T-helper 17 cell (primary cell): ENCODE measurements at places on chromosomes 3 and 15.

- no peak for DNase-seq
These were observed 97.2 kb upstream of the C3orf80 start for GRCh38 chr3:160128056-160128455.

GRCh38 chr15:47726399-47726823 lies 9.1 kb downstream of the SEMA6D start:
- DNase-seq: no peak

DNA sequence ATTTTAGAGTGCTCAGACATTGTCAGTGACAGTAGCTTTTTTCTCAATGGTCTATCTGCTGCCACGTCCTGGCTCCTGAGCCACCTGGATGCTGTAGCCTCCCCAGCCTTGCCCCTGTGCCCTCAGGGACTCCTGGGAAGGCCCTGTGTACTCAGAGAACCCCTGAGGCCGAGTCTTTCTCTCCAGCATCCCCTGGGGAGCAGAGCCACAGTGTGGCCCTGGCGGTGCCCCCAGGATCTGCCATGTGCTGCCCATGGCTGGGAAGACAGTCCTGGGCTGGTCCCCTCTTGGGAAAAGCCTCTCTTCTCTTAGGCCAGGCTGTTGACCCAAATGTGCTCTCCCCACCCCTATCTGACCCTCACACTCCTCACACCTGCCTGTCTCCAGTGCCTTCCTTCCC lies 5.0 kb downstream of the MYD88 start:
- DNase-seq: no peak

GRCh38 chr3:99084156-99084555 lies 182.7 kb upstream of the DCBLD2 start:
- no peak for DNase-seq

GRCh38 chr3:10775828-10776227 lies 40.2 kb upstream of the SLC6A11 start:
- DNase-seq: no peak

DNA sequence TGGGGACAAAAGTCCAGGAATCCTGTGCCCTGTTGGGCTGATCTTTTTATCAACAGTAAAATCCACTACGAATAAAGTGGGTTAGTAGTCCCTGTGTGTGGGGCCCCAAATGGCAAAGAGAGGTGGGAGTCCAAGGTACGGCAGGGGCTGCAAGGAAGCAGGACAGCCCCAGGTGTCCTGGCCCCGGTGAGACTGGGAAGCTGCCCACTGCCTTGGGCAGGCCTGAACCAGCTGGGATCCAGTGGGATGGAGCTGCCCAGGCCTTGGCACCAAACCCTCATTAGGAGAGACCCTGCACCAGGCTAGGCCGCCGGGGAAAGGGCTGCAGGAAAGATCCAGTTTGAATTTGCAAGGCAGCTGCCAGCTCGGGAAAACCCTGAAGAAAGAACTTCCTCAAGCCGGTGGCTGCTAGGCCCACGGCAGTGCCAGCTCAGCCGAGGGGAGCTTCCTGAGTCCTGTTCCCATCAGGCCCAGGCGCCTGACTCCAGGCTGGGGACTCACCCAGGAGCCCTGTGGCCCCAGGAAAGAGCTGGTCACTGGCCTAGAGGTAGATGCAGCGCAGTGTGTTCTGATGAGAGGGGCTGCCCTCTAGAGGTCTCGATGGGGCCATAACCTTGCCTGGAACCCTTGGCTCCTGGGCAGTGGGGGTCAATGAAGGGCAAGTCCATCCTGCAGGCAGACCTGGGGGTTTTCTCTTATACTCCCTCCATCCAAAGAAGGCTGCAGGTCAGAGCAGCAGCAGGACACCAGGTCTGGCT lies 14.4 kb upstream of the GNAI2 start:
- no peak for DNase-seq

GRCh38 chr3:68483041-68483440 lies 449.3 kb downstream of the TAFA4 start:
- DNase-seq: no peak

DNA sequence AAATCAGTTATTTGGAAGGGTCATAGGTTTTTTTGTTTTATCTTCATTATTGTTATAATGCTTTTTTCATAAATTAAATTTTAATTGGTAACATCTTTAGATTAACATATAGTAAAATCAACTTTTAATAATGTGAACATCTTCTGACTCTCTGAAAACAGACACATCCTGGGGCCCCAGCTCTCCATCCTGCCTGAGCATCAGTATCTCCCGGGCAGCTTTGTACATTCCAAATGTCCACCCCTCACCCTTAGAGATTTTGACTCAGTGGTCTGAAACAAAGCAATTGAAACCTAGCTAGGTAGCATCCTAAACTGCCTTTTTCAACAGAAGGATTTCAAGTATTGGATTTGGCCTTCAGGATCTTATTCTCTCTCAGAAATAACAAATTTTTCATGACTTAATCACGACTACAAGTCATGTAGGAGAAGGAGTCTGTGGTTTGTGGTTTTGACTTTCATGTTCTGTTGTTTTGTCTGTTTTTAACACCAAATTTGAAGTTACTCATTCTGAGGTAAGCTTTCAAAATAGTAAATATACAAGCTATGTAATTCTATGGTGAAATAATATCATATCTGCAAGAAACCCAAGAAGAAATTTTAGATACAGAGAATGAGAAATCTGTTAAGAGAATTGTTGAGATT lies 147.3 kb upstream of the UBE2E2 start:
- DNase-seq: no peak

DNA sequence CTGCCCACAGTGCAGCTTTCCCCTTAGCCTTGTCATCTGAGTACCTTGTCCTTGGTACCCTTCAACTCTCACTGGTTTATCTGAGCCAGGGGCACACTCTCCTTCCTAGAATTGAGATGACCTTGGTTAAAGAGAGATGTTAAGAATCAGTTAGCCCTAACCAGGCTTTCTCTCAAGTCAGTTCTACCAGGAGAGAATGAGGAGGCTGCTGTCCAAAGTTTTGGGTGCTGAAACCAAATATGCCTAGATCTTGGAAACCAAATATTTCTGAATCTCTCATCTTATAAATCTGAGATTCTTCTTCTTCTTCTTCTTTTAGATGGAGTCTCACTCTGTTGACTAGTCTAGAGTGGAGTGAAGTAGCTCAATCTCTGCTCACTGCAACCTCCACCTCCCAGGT lies 12.0 kb upstream of the CTXND1 start:
- no peak for DNase-seq

GRCh38 chr3:196193133-196193735 lies 18.0 kb downstream of the ZDHHC19 start:
- DNase-seq: no peak

- no peak for DNase-seq
These were observed 192.3 kb downstream of the THRB start for GRCh38 chr3:24302396-24302795.

- no peak for DNase-seq
These were observed 635.6 kb upstream of the TBL1XR1 start for GRCh38 chr3:177832880-177833279.

- no peak for DNase-seq
These were observed 11.0 kb downstream of the POMGNT2 start for GRCh38 chr3:43094851-43095250.

DNA sequence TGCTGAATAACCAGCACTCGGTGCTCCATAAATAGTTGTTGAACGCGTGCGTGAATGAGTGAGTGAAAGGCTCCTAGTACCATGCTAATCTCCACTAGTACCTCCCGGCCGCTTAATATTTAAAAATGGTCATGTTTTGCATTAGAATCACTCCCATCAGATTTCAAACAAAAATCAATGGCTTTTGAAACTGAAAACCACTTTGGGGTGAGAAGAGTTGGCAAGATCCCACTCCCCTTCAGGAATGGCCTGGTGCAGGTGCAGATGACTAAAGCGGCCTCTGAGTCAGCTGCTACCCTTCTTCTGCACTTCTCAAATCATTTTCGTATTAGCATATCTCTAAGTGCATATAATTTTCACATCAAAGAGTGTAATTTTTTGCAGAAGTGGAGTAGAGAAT lies 425.3 kb upstream of the PROK2 start:
- no peak for DNase-seq

- no peak for DNase-seq
These were observed 108.4 kb downstream of the LSM3 start for GRCh38 chr3:14286887-14287500.

- DNase-seq: no peak
These were observed 29.1 kb downstream of the ANKRD28 start for GRCh38 chr3:15768421-15769255.

- no peak for DNase-seq
These were observed 12.6 kb downstream of the KAT2B start for GRCh38 chr3:20052851-20053250.

- no peak for DNase-seq
These were observed 87.3 kb upstream of the C15orf61 start for GRCh38 chr15:67433495-67434099.

GRCh38 chr3:76231258-76231657 lies 445.9 kb upstream of the ZNF717 start:
- DNase-seq: no peak

DNA sequence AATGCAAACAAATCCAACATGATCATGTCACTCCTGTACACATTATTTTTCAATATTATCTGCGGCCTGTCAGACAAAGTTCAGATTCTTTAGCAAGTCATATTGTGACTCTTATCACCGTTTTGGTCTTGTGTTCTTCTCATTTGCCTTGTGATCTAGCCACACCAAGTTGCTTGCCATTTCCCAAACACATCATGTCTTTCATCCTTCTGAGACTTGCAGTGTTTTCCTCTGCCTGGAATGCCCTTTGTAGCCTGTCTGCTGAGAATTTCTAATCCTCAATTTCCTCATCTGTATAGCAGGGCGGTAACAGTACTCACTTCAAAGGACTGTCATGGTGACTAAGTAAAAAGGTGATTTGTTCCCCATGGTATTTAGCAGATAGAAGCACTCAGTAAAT lies 135.0 kb downstream of the GREM1 start:
- no peak for DNase-seq

DNA sequence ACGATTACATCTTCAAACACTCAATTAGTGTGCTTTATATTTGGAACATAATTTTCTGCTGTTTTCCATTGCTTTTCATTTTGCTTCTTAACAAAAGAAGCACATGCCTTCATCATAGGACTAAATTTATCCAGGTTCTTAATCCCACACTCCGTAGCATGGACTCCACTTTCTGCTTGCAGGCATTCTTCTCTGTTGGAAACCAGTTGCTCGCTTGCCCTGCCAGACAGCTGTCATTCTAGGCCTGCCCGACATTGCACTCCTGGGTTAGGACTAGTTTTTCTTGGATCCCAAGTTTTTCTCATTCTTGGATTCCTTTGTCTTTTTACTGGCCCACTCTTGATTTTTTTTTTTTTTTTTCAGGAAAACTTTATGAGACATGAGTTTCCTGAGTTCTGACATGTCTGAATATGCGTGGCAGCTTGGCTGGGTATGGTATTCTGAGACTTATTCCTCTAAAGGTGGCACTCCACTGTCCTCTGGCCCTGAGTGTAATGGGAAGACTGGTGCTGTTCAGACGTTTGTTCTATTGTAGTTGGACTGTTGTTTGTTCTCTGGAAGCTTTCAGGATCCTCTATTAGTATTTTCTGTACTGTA lies 6.3 kb upstream of the ATP1B3 start:
- no peak for DNase-seq

GRCh38 chr3:64345371-64345770 lies 120.1 kb upstream of the PRICKLE2 start:
- DNase-seq: no peak

DNA sequence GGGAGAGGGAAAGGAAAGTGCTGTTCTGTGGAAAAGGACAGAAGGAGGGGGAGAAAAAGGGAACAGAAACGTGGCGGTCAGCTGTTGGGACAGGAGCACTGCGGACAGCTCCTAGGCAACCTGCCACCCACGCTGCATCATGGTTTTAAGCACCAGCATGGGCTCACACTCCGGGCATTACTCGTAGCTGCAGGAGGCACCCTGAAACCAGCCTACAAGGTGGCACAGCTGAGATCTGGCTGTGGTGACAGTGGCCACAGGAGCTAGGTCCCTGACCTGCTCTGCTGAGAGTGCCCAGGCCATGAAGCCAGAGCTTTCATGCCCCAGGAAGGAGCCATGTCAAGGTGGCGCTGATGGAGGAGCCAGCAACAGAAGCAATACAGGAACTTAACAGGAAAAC lies 161.4 kb upstream of the ST8SIA2 start:
- no peak for DNase-seq

- no peak for DNase-seq
These were observed 48.7 kb downstream of the PRKAR2A start for GRCh38 chr3:48798998-48799397.

GRCh38 chr3:36837089-36837488 lies 72.7 kb upstream of the DCLK3 start:
- DNase-seq: no peak

DNA sequence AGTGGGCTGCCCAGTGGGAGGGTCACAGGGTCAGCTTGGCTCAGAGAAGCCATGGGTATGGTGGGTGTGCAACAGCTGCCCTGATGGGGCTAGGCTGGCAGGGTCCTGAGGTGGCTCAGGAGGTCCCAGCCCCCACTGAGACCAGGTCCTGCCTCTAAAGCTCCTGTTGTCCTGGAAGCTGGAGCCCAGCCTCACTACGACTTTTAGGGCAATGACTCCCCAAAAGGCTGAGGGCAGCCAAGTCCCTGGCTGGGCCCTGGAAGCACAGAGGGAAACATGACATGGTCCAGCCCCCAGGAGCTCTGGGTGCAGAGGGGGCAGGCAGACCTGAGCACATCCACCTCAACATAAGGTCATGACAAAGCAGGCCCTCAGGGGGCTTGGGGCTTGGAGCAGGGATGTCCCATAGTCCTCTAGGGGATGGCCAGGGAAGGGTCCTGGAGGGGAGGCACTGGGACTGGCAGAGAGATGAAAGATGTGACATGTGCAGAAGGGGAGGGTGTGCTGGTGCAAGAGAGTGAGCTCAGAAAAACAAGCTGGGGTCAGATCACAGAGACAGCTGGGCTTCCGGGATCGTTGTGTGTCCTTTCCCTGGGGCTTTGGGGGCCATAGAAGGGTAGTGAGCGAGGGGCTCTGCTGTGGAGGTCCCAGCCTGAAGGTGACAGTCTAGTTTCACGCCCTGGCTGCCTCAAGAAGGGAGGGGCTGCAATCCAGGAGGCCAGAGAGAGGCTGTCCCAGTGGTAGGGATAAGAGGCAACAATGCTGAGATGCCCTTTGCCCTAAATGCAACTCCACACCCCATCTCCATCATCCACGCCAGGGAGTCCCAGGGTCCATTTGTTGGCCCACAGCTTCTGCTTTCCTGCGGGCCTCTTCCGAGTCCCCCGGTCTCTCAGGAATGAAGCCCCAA lies 639 bp upstream of the ITIH3 start:
- no peak for DNase-seq

GRCh38 chr3:171678971-171679492 lies 131.3 kb downstream of the PLD1 start:
- no peak for DNase-seq

GRCh38 chr3:9678493-9678892 lies 25.1 kb upstream of the CPNE9 start:
- no peak for DNase-seq
